ENCODE measurements at places on chromosomes 1 and 21. TPM values are rescaled to one million over a fixed set of nuclear protein-coding genes. Genes with fewer than 3 reads are reported as not detected.

The HUNK gene
- 1.2 TPM for total RNA-seq

The TNFRSF9 gene
- 3.6 TPM for total RNA-seq

The ADAM30 gene
- not detected for total RNA-seq

The ZBTB7B gene
- 23.6 TPM for total RNA-seq

The HTR6 gene
- 0.18 TPM for total RNA-seq

The SAMD13 gene
- 1.1 TPM for total RNA-seq

The TRAF3IP3 gene
- total RNA-seq, result not detected

The PRAMEF1 gene
- total RNA-seq, result not detected

Data from A549 treated with ZK216348 at 1 μM for 4 hours (cell line).